MCF 10A (cell line): ENCODE measurements at places on chromosomes 2 and 18. TPM values are rescaled to one million over a fixed set of nuclear protein-coding genes. Genes with fewer than 3 reads are reported as not detected.

The SERPINB8 gene
- total RNA-seq, result 54.1 and 58.0 TPM in 2 replicates

The PUM2 gene
- total RNA-seq, result 86.7 and 94.0 TPM in 2 replicates

GRCh38 chr2:105733875-105734274 lies 10.8 kb upstream of the NCK2 start:
- no peak for DNase-seq

The TMEM17 gene
- 2.6 and 3.1 TPM in 2 replicates for total RNA-seq

- peak; percentile 14 for DNase-seq
Observed at GRCh38 chr18:56637711-56638231, 621 bp downstream of the TXNL1 start.

The CSRNP3 gene
- total RNA-seq, result 0.05 and 0.33 TPM in 2 replicates
